Astrocyte of the cerebellum (primary cell): ENCODE measurements at places on chromosomes 11 and 22.

DNA sequence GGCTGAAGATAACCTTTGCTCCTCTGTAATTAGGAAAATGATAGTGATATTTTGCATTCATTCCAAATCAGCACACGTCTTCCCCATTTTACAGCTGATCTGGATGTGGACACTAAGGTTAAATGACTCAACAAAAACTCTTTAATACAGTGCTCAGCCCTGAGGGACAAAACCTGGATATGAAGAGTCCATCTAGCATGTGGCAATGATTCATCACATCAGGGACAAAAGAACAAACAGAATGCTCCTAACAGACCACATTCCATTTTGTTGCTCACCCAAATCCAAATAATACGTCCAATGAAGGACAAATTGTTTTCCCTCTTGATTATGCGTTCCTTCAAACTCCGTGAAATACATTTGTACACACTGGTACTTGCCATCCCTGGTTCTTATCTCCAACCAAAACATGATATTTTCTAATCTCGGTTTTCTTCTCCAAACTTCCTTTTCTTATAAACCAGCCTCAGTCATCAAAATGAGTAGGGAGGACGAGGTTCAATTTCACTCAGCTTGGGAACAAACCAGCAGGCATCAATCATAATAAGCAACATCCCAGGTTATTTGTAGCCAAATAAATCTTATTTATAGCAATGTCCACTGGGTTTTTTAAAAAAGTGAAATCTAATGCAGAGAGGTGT is 53.7 kb upstream of the MTMR2 start:
- DNase-seq, result no peak

GRCh38 chr11:110298301-110298765 is 1.9 kb upstream of the RDX start:
- no peak for DNase-seq

GRCh38 chr22:46050451-46050845 is 73.5 kb upstream of the WNT7B start:
- no peak for DNase-seq

GRCh38 chr11:82718307-82718706 is 15.4 kb downstream of the FAM181B start:
- DNase-seq, result peak; percentile 34

- no peak for DNase-seq
These were observed 45.2 kb downstream of the CTSC start for GRCh38 chr11:88292171-88292843.

DNA sequence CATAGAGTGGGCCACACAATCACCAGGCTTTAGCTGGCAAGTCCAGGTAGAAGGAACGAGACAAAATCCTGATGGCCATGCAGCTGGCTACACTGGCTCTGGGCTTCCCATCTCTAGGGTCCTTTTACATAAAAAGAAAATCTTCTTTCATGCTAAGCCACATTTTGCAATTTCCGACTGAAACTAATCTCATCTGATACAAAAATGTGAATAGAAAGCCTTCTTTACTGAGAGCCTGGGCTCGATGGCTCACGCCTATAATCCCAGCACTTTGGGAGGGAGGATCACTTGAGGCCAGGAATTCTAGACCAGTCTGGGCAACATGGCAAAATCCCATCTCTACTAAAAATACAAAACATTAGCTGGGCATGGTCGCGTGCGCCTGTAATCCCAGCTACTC is 67.2 kb downstream of the MICAL3 start:
- DNase-seq, result no peak

- DNase-seq, result no peak
These were observed 184.2 kb upstream of the LUZP2 start for GRCh38 chr11:24312464-24313238.

DNA sequence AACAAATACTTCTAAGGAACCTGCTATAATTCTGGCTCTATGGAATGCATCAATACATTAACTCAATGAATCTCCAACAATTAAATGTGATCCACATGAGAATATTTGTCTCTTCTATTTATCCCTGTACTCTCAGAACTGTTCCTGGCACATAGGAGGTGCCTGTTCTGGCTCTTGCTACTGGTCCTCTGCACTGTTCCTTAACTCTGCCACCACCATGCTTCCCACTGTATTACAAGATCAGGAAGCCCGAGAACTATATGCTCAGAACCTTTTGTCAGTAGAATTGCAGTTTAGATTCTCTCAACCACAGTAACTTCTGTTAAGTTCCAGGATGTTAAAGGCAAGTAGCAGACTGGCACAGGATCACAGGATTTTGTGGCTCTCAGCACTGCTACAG is 376.3 kb upstream of the CCDC90B start:
- DNase-seq, result no peak

DNA sequence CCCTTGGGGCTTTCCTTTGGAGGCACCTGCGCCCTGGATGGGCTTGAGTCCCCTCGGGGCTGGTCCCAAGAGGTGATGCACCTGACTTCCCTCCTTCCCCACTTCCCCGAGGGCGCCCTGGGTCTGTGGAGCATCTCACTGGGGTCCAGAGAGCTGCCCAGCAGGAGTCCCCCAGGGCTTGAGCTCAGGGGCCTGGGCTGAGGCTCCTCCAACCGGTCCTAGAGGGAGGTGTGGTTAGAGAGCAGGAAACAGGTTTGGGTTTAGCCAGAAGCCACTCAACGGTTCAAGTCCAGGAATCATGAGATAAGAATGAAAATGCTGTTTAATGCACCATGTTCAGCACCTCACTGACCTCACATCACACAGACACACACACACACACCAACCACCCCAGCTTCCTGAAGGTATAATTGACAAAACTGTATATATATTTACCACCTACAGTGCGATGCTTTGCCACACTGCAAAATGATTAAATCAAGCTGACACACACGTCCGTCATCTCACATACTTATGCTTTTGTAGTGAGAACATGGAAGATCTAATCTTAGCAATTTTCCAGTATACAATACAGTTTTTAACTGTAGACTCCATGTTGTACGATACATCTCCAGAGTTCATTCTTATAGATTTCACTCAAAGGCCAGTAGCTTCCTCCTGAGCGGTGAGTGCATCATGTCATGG is 628 bp upstream of the IGLL1 start:
- DNase-seq, result no peak

GRCh38 chr11:39367534-39367933 is 2091.9 kb downstream of the LRRC4C start:
- no peak for DNase-seq

DNA sequence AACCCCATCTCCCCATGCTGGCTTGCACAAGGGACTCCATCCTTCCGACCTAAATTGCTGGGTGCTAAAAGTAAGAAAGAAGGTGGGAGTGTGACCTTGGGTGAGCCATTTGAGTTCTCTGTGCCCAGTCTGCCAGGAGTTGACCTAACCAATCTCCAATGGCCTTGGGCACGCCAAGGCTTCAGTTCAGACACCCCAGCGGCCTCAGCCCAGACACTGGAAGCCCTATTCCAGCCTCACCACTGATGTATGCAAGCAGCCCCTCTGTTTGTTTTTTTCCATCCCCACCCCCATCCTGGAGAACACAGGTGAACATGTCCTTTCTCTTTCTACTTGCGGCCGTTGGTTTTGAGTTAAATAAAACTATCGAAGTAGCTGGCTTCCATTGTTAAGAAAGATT is 31.9 kb downstream of the MYH9 start:
- no peak for DNase-seq

DNA sequence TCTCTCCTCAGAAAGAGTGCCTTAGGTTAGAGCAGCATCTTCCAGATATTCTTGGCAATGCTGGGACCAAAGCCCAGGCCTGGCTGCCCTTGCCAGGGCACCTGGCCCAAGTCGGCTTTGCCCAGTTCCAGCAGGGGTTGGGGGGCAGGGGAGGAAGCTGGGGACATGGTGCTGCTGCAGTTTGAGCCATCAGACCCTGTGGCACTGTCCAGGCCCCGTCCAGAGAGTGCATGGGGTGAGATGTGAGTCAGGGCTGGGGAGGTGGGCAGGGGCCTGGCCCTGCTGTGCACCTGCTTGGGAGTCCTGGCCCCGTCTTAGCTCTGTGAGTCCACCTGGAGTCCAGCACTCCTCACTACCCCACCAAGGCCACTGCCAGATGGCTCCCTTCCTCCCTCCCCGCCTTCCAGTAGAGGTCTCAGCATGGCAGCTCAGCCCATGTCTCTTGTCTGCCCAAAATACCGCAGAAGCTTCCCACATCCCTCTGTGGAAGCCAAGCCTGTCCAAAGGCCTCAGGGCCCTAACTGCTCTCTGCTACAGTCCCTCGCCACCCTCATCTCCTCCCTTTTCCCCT is 16.6 kb downstream of the DERL3 start:
- no peak for DNase-seq

DNA sequence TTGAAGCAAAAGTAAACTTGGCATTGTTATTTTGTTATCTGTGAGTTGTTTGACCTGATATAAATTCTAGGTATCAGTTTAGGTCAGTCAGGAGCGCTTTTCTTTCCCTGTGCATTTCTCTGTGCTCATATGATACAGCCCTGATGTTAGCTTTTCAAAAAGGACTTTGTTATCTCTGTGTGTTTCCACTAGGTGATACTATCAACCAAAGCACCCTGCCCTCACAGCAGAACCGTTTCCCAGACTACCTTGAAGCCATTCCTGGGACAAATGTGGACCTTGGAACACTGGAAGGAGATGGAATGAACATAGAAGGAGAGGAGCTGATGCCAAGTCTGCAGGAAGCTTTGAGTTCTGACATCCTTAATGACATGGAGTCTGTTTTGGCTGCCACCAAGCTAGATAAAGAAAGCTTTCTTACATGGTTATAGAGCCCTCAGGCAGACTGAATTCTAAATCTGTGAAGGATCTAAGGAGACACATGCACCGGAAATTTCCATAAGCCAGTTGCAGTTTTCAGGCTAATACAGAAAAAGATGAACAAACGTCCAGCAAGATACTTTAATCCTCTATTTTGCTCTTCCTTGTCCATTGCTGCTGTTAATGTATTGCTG is 87.7 kb upstream of the BIRC3 start:
- DNase-seq, result no peak

DNA sequence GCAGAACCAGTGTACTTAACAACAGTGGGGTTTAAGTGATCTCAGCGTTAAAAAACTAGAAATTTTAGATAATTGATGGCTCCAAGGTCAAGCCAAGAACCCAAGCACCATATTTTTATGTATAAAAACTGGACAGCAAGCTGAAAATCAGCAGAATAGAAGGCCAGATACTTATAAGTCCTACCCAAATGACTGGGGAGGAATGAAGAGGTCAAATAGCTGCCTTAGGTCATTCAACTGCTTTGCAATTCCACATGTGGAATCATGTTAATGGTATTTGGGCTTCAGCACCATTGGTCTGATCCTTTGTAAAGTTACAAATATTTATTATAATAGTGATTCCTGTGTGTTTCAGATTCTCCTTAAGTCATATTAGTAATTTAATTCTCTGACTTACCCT is 108.4 kb downstream of the FAT3 start:
- no peak for DNase-seq

GRCh38 chr22:42865536-42865935 is 8.5 kb upstream of the ARFGAP3 start:
- DNase-seq, result no peak

GRCh38 chr11:117807482-117808327 is 10.7 kb upstream of the DSCAML1 start:
- DNase-seq, result peak; percentile 45

DNA sequence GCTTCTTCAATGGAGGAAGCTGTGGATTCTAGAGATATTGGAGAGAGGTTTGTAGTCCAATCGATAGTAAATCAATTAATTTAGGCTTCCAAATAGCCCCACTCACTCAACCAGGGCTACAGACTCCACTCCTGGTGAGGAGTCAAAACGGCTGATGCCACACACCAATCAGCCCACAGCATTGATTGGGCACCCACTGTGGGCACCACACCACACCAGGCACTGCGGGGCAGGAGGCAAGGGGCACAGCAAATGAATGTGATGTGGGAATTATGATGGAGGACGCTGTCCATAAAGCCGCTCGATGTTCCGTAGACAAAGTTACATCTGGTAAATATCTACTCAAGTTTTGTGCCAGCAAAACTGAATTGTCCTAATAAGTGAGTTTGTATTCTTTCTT is 547.3 kb upstream of the CADM1 start:
- DNase-seq, result no peak

- DNase-seq, result no peak
These were observed 36.7 kb downstream of the FZD4 start for GRCh38 chr11:86918496-86918895.

GRCh38 chr11:15484398-15484797 is 369.7 kb downstream of the INSC start:
- DNase-seq, result no peak

- peak; percentile 23 for DNase-seq
These were observed 26.4 kb downstream of the YWHAH start for GRCh38 chr22:31970490-31971444.

GRCh38 chr11:46327829-46328228 is 19.4 kb upstream of the DGKZ start:
- no peak for DNase-seq

DNA sequence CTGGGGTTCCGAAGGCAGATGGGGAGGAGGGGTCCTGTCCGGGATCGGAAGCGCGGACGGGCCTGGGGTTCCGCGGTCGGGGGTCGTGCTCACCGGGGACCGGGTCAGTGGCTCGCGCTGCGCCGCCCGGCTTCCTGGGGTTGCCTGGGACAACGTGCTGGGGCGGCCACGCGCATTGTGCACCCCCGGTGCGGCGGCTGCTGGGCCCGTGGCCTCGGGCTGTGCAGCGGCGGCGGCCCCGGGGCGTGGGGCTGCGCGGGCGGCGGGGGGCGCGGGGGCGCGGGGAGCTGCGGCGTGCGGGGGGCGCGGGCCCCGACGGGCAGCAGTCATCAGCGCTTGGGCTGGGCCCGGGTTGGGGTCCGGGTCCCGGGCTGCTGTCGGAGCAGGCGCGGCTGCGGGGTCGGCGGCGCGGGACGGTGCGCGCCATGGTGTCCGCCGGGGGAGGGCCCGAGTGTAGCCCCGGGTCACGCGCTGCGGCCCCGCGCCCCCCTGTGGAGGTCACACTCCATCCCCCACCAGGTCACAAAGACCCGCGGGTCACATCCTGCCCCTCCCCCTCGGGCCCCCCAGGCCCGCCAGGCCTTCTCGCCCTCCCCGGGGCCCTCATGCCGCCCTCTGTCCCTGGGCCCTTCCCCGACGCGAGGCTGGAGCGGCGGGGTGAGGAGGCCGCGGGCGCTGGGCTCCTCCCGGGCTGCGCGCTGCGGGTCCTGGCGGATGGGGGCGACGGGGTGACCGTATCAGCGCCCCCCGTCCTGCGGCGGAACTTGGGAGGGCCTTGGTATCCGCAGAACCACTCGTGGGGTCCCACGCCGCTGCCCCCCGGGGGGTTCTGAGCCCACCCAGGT is at the start of gene TTLL8:
TTLL8 (minus strand) TSS at position 238 of the 845 bp plus-strand sequence.
- DNase-seq, result no peak

DNA sequence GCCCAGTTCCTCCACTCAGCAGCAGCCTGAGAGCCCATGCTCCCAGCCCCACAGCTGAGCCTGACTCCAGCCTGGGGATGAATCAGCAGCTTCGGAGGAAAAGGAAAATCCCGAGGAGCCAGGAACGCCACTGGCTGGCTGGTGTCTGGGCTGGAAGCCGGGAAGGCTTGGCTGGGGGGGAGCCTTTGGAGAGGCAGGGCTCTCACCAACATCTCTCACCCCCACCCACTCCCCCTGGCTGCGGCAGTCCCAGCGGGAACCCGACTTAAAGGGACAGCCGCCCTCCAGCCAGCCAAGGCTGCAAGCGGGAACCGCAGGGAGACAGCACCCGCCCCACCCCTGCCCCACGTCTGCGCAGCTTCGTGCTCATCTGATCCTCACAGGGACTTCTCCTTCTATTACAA is 28.4 kb downstream of the KIAA0930 start:
- DNase-seq, result peak; percentile 47
